ENCODE measurements at places on chromosomes 7 and 10.

- no peak for DNase-seq
Observed at GRCh38 chr7:7421826-7422225, 113.8 kb downstream of the COL28A1 start.

DNA sequence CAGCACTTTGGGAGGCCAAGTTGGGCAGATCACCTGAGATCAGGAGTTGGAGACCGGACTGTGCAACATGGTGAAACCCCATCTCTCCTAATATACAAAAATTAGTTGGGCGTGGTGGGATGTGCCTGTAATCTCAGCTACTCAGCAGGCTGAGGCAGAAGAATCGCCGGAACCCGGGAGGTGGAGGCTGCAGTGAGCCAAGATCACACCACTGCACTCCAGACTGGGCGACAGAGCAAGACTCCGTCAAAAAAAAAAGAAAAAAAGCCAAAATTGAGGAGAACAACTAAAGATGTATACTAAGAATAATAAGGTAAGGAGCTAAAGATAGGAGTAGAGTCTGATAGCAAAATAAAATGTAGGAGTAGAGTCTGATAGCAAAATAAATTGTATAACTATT is 251.0 kb downstream of the KCND2 start:
- DNase-seq = no peak

DNA sequence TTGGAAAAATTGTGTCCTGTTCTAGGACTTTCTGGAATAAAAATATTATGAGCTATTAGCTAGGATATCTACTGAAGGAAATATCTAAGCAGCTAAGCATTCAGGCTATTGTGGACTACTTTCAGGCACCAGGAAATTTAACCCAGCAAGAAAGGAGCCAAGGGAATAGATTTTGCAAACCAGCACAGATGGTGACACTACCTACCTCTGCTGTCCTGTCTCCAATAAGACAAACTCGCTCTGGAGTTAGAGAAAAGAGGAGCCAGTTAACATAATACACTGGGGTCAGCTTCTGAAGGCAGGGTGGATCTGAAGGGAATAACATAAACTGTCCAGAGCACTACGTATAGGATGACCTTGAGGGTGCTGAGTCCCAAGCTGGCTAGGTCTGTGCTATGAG is 223.7 kb upstream of the PRSS58 start:
- DNase-seq = no peak

- DNase-seq = no peak
Observed at GRCh38 chr10:35446439-35446838, 110.1 kb downstream of the CCNY start.

GRCh38 chr10:118723466-118723865 is 31.3 kb downstream of the CACUL1 start:
- no peak for DNase-seq

DNA sequence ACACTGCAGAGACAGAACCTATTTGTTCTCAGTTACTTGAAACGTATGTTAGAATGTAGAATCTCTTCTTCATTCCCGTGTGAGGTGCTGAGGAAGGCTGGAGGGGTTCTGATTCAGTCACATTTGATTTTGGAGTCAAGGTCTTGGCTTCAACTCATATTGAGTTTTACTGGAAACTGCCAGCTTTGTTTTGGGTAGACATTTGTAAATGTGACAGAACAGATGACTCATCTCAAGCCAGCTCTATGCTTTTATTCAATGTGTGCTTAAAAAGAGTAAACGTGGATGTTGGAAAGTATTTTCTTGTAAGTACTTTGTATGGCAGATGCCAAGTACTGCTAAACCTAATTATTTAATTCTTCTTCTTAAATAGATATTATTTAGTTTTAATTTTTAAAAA is 780.8 kb upstream of the C7orf33 start:
- DNase-seq = no peak

DNA sequence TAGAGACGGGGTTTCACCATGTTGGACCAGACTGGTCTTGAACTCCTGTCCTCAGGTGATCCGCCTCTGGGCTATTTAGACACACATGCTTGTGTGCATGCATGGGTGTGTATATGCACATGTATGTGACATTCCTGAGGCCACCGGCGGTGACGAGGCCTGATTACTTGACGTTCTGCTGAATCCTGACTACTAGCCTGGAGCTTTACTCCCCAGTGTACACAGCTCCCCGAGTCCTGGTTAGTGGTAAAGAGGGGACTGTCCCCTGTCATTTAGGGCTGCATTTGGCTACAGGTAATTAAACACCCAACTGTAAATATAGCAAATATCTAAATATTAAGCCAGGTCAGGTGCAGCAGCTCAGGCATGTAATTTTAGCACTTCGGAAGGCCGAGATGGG is 14.2 kb downstream of the GTF2IRD1 start:
- no peak for DNase-seq

DNA sequence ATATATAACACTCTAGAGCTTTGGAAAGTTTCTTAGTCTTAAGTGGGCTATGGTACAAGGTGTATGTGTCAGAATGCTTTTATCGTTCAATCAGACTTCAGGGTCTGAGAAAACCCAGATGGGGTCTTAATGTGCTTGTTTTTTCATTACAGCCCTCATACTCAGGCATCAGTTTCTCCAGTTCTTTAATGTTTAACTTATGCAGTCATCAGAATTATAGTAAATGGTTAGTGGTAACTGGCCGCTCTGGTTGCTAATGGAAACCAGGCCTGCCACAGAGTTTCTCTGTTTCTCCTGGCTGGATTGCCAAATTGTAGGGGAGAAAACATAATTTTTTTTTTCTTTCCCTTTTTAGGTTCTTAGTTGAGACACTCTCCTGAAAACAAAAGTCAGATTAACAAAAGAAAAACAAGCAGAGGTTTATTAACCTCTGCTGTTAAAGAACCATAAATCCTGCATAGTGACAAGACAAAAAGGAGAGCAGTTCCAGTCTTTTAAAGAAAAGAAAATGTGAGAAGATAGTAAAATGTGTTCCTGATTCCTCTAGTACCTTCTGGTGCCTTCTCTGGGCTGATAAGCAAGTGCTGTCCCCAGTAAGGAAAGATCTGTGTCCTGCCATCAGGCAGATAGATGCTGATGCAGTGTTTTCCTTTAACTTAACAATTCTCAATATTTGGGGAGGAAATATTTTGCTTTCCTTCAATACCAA is 21.5 kb upstream of the GHITM start:
- no peak for DNase-seq

DNA sequence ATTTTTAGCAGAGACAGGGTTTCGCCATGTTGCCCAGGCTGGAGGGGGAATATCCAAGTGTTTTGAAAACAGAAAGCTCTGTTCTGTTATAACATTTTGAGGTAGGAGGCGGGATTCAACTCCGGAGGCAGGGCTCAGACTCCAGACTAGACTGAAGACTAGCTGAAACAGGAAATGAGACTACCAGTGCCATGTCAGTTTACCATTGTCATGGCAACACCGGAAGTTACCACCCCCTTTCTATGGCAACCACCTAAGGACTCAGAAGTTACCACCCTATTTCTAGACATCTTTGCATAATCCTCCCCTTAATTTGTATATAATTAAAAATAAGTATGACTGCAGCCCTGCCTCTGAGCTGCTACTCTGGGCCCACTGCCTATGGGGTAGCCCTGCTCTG is 1069.1 kb upstream of the AUTS2 start:
- DNase-seq = no peak

GRCh38 chr10:126497672-126498071 is 109.4 kb upstream of the ADAM12 start:
- no peak for DNase-seq

DNA sequence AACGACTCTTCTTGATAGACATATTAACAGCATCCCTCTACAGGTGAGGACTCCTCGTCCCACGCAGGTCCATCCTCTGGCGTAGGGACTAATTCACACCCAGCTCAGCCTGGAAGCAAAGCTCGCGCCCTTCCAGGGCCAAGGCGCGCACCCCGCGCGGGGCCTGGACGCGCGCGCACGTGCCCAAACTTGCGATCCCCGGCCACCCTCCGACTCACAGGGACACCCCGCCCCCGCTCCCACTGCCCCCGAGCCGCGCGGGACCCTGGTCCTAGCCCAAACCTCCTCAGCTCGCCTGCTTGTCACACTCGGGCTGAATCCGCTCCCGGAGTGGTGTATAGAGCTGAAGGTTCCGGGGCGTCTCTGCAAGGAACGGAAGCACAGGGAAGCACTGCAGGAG is 76.9 kb downstream of the ZNF248 start:
- DNase-seq = no peak

DNA sequence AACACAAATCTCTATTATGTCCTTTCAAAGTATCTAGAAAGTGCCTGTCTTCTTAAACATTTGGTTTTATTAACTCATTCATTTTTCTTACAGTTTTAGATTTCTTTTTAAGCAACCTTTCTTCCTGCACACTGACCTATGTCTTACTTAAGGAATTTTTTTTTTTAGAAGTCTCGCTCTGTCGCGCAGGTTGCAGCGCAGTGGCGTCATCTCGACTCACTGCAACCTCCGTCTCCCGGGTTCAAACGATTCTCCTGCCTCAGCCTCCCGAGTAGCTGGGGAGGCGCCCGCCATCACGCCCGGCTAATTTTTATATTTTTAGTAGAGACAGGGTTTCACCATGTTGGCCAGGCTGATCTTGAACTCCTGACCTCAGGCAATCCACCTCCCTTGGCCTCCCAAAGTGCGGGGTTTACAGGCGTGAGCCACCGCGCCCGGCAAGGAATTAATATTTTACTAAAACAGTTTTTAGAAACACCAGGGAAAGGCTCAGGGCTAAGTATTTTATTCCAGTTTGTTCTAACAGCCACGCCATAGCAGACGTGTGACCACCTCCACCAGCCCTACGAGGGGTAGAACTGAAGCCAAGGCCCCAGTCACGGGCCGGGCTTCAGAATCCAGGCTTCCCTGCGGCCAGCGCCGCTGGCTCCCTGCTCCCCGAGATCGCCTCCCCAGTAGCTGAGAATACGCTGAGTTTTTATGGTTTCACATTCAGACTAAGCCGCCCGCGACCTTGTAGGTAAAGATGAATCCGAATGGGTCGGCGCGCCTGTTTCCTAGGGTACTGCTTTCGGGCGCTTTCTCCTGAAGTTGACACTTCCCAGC is 941 bp upstream of the LUC7L2 start:
- peak; percentile 9 for DNase-seq

GRCh38 chr10:20963056-20963455 is 65.9 kb upstream of the NEBL start:
- DNase-seq = no peak

GRCh38 chr7:70660154-70660818 is 471.7 kb upstream of the GALNT17 start:
- peak; percentile 17 for DNase-seq

- DNase-seq = no peak
Observed at GRCh38 chr7:123687161-123687560, 31.5 kb downstream of the LMOD2 start.

- DNase-seq = no peak
Observed at GRCh38 chr7:2605608-2606538, 25.9 kb upstream of the TTYH3 start.

- no peak for DNase-seq
Observed at GRCh38 chr10:37263304-37263703, 137.9 kb downstream of the ANKRD30A start.

Data from activated T-helper 1 cell treated with Interleukin-2 at 50 U/mL for 16 hours (primary cell).